ENCODE measurements at places on chromosomes 2 and 18.

DNA sequence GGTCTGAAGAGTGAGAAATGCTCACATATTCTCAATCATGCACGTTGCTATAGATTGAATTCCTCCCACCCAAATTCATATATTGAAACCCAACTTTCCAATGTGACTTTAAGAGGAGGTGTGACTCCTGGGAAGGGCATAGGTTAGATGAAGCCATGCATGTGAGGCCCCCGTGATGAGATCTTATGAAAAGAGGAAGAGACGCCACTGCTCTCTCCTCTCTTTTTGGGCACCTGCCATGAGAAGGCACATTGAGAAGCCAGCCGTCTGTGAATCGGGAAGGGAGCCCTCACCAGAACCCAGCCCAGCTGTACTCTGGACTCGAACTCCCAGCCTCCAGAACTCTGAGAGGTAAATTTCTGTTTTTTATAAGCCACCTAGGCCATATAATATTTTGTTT is 842.6 kb upstream of the SALL3 start:
- DNase-seq = no peak

GRCh38 chr2:160512491-160512890 is 18.9 kb upstream of the RBMS1 start:
- DNase-seq = no peak

DNA sequence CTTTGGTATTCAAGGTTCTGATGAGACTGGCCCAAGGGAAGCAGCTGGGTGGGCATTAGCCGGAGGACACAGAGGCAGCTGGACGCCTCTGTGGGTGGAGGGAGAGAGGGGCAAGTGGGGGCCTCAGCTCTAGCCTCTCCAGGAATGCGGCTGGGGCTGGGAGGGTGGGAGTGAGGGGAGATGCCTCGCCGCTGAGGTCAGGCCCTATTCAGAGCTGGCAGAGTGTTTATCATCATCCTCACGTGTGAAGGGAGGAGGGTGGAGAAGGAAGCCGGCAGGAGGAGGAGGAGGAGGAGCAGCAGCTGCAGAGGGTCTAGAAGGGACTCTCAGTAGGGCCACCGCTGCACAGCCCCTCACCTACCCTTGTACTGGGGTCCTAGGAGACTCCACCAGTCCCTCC is 43.1 kb downstream of the TNS1 start:
- no peak for DNase-seq

DNA sequence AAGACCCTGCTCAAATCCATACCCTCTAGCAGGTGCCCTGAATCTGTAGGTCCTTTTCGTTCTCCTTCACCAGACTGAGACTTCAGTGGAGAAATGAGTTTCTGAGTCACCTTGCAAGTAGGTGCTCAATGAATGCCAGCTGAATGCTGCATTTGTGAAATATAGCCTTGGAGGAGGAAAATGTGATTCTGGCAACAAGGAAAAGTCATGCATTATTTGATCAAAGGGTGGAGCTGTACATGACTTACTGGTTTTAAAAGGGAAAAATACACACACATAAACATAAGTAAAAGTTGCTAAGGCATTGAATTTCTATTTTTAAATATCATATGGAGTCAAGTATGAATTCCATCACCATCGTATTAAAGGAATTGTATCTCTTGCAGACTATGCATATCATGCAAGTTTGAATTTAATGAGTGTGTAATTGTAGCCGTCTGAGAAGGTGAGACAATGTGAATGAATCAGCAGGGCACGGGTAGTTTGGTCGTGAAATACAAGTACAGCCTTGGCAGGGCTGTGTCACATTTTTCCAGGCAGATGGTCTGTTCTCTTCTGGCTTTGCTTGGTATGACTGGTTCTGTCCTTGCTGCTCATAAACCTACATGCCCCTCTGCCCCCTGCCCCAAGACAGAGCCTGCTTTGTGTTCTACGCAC is 160.8 kb downstream of the COL6A3 start:
- DNase-seq = no peak

DNA sequence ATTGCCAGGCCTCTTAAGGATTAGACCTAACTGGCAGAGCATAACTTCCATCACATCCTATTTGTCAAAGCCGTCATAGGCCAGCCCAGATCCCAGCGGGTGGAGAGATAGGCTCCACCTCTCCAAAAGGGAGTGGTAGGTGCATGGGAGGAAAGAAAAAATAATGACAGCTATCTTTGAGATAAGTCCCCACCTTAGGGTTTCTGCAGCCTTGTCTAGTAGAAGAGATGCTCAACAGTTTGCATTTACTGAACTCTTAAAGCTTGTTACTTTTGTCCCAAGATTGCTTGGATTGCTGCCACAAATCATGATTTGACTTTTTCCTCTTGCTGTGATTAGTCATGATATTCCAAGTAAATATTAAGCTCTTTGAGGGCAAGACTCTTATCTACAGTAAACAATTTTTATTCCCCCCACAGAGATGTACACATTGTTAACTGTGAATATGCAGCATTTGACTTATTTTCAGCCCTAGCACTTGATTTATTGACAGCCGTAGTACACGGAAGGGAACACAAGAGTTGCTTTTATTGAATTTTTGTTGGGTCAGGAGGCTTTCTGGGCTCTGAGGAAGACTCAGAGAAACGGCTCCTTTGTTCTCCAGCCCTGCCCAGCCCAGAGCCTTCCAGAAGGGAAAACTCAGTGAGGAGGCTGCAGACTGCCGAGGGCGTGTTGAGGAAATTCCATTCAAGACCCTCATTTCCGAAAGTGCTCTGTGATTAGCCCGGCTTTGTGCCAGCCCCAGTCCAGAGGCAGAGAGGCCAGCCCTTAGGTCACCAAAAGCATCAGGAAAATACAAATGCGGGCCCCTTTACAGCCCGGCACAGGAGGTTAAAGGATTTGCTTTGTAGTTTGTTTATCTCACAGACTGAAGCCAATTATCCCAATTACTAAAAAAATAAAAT is 75.5 kb upstream of the ZNF532 start:
- DNase-seq = no peak

- DNase-seq = no peak
Observed at GRCh38 chr2:150873396-150873772, 385.9 kb upstream of the RND3 start.

- no peak for DNase-seq
Observed at GRCh38 chr18:73653827-73654226, 493.8 kb downstream of the FBXO15 start.

- DNase-seq = no peak
Observed at GRCh38 chr2:44547718-44548117, 186.0 kb downstream of the CAMKMT start.

- DNase-seq = no peak
Observed at GRCh38 chr2:29606104-29607037, 315.0 kb downstream of the ALK start.

GRCh38 chr2:238670111-238670585 is 177.7 kb upstream of the TWIST2 start:
- no peak for DNase-seq

- no peak for DNase-seq
Observed at GRCh38 chr2:237588044-237588696, 2.4 kb downstream of the RAB17 start.

GRCh38 chr2:195437521-195437920 is 219.5 kb upstream of the SLC39A10 start:
- no peak for DNase-seq

GRCh38 chr2:15674637-15675455 is 83.2 kb downstream of the DDX1 start:
- DNase-seq = no peak

DNA sequence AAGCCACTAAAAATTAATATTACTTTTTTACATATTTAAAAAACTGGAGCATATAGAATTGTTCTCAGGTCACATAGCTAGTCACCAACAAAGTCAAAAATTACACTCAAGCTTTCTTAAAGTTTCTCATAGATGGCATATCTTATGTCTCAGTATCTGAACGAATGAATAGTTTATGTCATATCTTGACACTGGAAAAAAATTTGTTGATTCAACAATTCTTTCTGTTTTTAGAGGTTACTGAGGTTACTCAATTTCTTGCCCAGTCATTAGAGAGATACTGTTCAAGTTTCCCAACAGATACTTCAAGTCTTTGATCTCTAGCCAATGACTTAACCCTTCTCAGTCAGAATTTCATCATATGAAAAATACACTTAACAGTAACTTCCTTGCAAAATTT is 113.1 kb upstream of the XIRP2 start:
- no peak for DNase-seq

DNA sequence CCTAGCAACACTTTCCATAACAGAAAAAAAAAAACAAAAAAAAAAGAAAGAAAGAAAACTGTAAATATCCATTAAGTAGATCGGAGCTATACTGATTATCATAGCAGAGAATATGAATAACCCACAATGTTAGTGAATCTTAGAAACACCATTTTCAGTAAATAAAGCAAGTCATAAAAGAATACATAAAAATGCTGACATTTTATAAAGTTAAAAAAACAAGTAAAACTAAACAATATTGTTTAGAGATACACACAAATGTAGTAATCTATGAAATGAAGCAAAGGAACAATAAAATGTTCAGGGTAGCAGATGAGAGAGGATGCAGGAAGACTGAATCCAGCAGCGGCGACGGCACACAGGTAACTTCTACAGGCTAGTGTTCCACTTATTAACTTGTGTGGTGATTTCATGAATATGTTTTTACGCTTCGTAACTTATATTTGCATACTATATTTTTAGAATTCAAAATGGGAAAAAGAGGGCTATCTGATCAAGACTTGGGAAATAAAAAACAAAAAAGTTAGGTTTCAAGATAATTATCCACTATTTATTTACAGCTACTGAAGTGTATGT is 4.8 kb downstream of the ROCK2 start:
- no peak for DNase-seq

GRCh38 chr18:28793901-28794300 is 617.0 kb upstream of the CDH2 start:
- DNase-seq = no peak

- DNase-seq = no peak
Observed at GRCh38 chr2:239078128-239078924, 230.4 kb downstream of the TWIST2 start.

DNA sequence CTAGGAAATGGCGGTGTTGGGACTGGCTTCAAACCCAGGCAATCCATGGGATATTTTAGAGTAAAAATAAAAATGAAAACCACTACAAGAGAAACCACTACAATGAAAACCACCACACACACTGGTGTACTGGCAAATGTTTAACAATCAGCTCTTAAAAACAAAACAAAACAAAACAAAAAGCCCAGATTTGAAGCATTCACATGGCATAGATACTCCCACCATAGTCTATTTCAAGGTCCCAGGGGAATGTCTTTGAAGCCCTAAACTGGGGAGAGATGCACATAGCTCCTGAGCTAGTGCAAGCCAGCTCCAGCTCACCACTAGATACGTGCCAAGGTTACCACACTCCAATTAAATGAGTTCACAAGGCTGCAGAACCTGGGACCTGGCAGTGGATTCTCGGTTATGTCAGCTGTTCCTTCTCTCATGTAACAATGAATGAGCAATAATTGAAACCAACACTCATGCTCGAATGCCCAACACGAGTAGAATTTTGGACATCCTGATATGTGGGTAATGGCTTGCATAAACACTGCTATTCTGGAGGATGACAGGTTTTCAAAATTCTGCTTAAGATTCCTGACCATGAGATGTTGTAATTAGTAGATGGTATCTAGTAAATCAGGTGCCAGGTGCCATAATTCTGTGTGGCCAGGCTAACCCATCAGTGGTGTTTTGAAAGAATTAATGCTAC is 102.2 kb downstream of the OSBPL6 start:
- DNase-seq = no peak

- no peak for DNase-seq
Observed at GRCh38 chr2:192570788-192571187, 376.1 kb upstream of the TMEFF2 start.

DNA sequence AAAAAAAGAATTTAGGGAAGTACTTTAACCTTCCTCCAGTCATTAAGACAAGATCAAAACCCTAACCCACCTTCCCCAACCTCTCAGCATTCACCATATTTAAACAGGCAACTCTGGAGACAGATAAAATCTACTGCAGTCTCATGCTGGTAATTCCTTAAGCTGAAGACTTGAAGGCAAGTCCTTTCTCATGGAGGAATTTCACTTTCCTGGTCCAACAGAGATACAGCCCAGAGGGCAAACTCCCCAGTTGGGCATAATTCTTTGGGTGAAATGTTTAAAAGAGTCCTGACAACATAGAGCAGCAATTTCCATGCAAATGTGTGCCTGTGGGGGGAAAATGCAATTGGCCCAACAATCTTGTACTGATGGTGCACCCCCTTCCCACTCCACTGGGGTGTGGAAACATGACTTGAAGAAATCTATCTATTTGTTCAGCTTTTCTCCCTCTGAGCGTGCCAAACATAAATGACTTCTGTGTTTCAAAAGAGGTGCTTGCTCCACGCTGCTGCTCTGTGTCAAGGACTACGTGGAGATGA is 131.8 kb upstream of the HNRNPA3 start:
- no peak for DNase-seq

GRCh38 chr2:71469403-71470398 is 16.3 kb downstream of the DYSF start:
- no peak for DNase-seq

- DNase-seq = no peak
Observed at GRCh38 chr2:156490466-156490840, 54.3 kb downstream of the GPD2 start.

GRCh38 chr18:48656582-48656981 is 117.8 kb downstream of the CTIF start:
- DNase-seq = no peak

- no peak for DNase-seq
Observed at GRCh38 chr2:219542931-219543595, 546 bp downstream of the CHPF start.

GRCh38 chr18:61273533-61273932 is 59.7 kb upstream of the CDH20 start:
- DNase-seq = no peak

DNA sequence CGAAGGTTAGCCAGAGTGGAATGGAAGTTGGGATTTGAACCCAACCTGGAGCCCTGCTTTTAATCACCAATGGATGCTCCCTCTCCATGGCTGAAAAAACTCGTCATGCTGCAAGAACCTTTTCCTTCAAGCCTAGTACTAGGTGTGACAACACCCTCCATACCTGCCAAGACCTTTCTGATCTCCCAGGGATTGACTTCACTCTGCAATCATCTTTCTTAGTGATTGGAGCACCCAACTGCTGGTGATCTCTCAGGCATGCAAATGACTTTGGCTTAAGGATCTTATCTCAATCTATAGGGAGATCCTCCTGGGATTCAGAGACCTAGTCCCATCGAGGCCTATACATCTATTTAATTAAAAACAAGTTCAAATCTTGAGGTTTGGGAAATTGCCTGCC is 23.5 kb upstream of the ITGB6 start:
- DNase-seq = no peak

DNA sequence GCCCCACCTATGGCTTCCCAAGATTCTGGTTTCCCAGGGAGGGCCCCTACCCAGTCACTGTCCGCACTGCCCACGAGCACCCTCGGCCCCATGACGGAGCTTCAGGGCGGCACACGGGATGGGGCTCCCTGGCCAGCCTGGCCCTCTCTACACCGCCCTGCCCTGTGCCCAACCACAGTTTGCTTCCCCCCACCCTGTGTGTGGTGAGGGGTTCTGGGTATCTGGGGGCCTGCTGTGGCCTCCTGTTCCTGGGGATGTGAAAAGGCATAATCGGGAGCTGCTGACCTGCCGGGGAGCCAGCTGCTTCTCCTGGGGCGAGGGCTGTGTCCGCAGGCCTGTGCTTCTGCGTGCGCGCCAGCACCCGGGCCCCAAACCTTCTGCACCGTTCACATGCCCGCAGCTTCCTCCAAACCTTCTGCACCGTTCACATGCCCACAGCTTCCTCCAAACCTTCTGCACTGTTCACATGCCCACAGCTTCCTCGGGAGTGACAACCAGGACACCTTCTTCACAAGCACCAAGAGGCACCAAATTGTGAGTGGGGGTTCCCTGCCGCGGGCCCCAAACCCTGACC is 12.4 kb downstream of the ANO7 start:
- DNase-seq = no peak
